ENCODE measurements at places on chromosomes 7 and 10.
A peak's percentile ranks its signal among the peaks of the same experiment; 100 is the strongest.

DNA sequence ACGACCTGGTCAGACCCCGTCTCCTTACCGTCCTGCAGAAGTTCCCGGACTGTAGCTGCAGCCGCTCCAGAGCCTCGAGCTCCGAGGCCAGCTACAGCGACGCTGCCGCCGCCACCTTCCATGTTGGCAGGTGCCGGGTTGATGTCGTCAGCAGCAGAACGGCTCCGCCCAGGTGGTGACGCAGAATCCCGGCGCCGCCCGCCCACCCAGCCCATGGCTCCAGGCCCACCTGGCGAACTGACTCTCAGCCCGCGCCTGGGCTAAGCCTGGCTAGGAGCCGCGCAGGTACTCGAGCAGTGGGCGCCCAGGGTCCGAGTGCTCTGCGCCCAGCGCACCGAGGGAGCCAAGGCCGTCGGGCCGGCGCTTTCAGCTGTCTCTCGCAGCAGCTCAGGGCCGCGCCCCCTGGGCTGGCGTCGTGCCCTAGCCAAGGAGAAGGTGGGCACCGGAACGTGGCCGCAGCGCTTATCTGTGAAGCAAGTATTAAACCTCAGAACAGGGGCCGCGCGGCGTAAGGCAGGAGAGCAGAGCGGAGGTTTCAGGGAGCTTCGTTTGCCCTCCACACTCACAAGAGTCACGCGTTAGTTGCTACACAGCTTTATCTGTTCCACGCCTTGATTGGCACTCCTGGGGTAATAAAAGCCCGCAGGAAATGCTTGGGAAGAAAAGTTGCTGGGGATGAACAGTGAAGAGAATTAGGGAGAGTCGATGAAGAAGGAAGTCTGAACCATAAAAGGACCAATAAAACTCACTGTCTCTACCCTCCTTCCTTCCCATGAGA is at the start of the genes COG5 and DUS4L:
Gene COG5, minus strand, starts transcription at position 146 of the 778 bp plus-strand sequence. Its CDS starts 24 bp downstream, at position 122.
Gene DUS4L, plus strand, starts transcription at position 197 of the 778 bp plus-strand sequence. CDS start 3,100 bp downstream, outside the sequence.
- peak; percentile 90 for DNase-seq

DNA sequence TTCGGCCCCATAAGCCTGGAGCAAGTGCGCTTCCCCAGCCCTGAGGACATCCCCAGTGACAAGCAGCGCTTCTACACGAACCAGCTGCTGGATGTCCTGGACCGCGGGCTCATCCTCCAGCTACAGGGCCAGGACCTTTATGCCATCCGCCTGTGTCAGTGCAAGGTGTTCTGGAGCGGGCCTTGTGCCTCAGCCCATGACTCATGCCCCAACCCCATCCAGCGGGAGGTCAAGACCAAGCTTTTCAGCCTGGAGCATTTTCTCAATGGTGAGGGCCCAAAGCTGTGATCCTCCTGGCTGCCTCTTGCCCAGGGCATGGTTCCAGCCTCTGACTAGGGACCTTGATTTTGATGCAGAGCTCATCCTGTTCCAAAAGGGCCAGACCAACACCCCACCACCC is 10.1 kb downstream of the IRF5 start:
- DNase-seq, result no peak

DNA sequence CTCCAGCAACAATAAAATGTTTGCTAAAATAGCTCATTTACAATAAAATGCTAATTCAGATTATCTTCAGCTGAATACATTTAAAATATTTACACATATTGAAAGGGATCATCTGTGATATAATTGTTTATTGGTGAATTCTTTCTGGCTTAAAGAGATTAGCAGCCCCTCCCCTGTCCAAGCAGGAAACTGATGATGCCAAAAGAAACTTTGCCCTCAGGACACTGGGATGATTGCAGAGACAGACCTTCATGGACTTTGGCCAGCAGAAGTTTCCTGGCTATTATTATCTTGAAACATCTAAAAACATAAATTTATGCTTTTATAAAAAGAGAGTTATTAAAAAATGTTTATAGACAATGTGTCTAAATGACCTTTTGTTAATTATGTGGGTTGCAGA is 764.9 kb upstream of the MBL2 start:
- DNase-seq, result no peak

- no peak for DNase-seq
Observed at GRCh38 chr7:76330673-76331072, 28.1 kb downstream of the YWHAG start.

DNA sequence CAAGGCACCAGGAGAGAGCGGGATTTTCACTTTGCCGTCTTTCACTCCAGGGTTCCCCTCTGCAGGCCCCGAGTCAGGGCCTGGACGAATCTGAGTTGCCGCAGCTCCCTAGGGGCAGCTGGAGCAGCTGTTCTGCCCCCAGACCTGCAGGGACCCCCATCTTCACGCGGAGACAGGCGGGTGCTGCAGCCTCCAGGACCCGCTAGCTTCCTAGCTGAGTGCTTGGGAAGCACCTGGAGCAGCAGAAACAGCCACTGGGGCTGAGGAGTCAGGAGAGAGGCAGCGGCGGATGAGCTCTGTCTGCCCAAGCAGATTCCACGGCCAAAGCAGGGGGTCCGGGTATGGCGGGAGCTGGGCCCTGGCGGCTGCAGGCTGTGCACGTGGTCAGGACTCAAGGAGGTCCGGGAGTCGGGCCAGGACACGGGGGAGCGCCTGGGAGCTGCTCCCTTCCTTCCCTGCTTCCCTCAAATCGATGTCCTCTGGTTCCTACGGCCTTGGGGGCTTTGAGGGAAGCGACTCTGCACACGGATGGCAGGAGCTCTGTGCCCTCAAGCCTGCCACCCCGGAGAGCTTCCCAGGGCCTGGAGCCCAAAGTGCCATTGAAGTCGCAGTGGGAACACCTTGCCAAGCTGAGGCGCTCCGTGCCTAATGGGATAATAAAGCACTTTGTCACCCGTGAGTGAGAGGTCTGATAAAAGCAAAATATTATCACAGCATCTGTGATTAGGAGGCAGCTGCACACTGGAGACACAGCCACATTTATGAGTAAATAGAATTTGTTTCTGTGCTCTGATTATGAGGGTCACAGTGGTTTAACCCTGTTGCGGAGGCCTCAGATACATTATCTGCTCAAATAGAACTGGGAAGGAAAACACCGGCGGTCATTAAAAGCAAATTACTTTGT is 17.2 kb downstream of the MNX1 start:
- no peak for DNase-seq

DNA sequence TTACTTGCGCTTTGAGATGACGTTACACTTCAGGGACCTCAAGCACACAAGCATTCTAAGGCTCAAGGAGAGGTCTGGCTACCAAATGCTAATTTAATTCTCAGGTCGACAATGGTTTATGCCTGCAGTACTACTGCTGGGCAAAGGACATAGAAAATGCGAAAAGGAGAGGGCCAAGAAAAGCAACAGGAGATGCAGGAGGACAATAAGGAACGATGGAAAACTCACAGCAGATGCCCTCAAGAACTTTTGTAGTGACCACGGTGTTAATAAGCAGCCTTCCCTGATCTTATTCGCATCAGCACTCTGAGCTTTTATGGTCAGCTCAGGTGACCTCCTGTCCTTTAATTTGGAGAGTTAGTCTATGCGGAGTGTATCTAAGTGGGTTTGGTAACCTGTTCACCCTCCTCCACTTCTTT is 146.3 kb downstream of the GPR85 start:
- DNase-seq, result peak; percentile 7

GRCh38 chr10:43421519-43421918 is 12.5 kb upstream of the HNRNPF start:
- DNase-seq, result no peak

GRCh38 chr10:130894471-130894870 is 417.1 kb downstream of the TCERG1L start:
- no peak for DNase-seq

DNA sequence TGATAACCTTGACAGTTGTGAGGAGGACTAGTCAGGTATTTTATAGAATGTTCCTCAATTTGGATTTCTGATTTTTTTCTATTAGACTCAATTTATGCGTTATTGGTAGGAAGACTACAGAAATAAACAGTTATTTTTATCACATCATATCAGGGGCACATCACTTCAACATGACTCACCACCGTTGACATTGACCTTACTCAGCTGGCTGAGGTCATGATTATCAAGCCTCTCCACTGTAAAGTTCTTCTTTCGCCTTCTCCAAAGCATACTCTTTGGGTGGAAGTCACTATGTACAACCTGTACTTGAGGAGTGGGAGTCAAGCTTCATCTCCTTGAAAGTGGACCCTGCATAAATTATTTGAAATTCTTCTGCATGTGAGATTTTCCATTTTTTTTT is 194.3 kb upstream of the IGFBP3 start:
- no peak for DNase-seq

DNA sequence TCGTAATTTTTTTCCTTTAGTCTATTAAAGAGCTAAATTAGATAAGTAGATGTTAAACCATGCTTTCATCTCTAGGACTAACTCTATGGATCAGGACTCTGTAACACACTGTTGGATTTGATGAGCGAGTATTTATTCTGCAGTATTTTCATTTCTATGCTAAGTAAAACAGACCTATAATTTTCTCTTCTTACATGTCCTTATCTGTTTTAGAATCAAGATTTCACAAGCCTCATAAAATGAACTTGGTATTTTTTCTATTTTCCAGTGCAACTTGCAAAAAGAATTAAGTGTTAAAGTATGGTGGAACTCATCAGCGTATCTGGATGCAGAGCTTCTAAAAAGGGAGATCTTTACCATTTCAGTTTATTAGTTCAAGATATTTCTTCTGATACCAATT is 2.4 kb downstream of the CACUL1 start:
- no peak for DNase-seq

DNA sequence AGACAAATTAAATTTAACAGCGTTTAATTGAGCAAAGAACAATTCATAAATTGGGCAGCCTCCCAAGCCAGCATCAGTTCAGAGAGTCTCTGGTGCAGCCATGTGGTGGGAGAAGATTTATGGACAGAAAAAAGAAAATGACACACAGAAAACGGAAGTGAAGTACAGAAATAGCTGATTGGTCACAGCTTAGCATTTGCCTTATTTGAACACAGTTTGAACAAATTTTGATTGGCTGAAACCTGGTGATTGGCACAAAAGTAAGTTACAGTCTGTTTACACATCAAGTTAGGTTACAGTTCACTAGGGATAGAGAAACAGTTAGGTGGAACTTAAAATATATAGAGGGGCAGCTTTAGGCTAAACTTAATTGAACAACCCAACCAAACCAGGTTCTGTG is 720.1 kb downstream of the TYW1 start:
- no peak for DNase-seq

Data from GM10248 (cell line).